ENCODE measurements at places on chromosomes 4 and X. TPM values are rescaled to one million over a fixed set of nuclear protein-coding genes. Genes with fewer than 3 reads are reported as not detected.

GRCh38 chr4:135966936-135967335 lies 1565.4 kb downstream of the PCDH18 start:
- no peak for DNase-seq

DNA sequence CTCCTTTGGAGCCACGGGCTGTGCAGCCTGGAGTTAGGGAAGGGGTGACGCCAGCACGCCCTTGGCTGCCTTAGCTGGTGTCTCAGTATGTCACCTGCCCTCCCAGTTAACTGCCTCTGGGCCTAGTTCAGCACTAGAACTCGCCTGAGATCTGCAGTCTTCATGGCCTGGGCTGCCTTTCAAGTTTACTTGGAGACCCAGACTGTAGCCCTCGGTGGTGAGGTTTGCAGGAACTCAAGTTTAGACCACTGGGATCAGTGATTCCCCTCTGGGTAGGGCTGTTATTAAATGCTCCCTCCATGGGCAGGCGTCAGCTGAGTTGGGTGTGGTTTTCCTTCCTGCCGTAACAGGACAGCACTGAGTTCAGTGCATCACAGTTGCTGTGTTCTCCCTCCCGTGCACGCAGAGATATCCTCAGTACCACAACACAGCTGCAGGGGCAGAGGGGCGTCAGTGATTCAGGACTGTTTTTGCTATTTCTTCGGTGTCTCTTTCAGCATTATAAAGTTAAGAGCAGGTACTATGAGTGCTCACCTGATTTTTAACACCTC lies 30.5 kb downstream of the PLAC8 start:
- DNase-seq, result no peak

GIMD1 gene
- total RNA-seq, result not detected

MPC1L gene
- total RNA-seq, result not detected

Measured in heart left ventricle (tissue), 16 donors.